ENCODE measurements at places on chromosomes 11 and 22.
A peak's percentile ranks its signal among the peaks of the same experiment; 100 is the strongest.

- DNase-seq, result peak; percentile 48
Observed at GRCh38 chr11:122863704-122864326, 18.7 kb upstream of the JHY start.

- no peak for DNase-seq
Observed at GRCh38 chr22:39292031-39292462, 27.4 kb downstream of the RPL3 start.

GRCh38 chr11:17506942-17507341, 30.3 kb upstream of the ABCC8 start:
- no peak for DNase-seq

DNA sequence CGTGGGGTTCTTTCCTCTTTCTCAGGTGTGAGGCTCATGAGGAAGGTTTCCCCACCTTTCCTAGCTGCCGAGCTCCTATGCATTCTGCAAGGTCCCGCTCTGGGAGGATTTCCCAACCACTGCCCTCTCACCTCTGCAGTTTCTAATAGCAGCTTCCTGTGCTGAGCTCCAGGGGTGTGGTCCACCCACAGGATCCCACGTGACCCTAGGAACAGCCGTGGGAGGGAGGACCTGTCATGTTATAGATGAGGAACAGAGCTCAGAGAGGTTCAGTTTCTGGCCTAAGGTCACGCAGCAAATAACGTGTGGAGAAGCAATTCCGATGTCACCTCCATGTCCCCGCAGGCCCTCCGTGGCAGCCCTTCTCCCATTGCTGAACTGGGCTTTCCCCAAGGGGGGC, 38.5 kb downstream of the FLRT1 start:
- no peak for DNase-seq

GRCh38 chr11:24622262-24622661, 125.4 kb downstream of the LUZP2 start:
- DNase-seq, result no peak

GRCh38 chr11:84136926-84137325, 850.8 kb upstream of the CCDC90B start:
- DNase-seq, result no peak

GRCh38 chr11:111663820-111664219, 61.6 kb downstream of the SIK2 start:
- no peak for DNase-seq

GRCh38 chr11:92211576-92212167, 12.9 kb upstream of the FAT3 start:
- DNase-seq, result peak; percentile 13

DNA sequence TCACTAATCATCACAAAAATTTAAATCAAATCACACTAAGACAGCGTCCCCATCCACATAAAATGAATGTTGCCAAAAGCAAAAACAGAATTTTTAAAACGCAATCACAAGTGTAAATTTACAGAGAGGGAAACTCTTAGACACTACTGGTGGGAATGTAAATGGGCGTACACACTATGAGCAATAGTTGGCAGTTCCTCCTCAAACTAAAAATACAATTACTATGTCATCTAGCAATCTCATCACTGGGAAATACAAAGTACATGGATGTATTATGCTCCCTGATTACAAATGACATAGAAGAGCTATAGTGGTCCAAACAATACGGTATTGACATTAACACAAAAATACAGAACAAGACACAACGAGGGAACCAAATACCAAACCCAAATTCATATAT, 8.7 kb upstream of the RGL4 start:
- DNase-seq, result no peak

- DNase-seq, result no peak
Observed at GRCh38 chr11:61647529-61647928, 32.7 kb upstream of the DAGLA start.

Measured in mesenchymal stem cell (in vitro differentiated cells and primary cell).